ENCODE measurements at places on chromosomes 11 and 22.

- DNase-seq = no peak
These were observed 34.7 kb downstream of the RNF169 start for GRCh38 chr11:74783241-74783871.

DNA sequence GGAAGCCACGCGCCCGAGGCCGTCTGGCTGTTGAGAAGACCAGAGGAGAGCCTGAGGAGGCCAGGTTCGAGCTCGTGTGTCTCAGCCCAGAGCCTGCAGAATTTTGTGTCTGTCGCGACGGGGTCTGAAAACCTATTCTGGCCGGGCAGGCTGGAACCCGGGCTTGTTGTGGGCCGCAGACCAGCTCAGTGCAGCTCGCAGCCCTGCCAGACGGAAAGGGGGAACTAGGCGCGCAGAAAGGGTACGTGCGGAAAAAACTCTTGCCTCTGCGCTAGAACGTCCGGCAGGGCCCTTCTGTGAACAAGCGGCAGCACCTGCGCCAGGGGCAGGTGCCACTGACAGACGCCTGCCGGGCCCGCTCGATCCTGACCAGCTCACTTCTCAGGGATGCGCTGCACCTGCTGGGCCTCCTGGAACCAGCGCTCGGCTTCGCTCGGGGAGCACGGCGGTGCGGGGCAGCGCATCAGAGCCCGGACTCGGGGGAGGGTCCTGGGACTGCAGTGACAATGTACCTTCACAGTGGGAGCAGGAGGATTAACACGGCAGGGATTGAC, 409.3 kb downstream of the BRD1 start:
- DNase-seq = no peak

- DNase-seq = peak; percentile 25
These were observed 1.9 kb downstream of the TIRAP start for GRCh38 chr11:126284829-126285228.

- DNase-seq = no peak
These were observed 125.0 kb downstream of the RAB38 start for GRCh38 chr11:88050247-88050646.

DNA sequence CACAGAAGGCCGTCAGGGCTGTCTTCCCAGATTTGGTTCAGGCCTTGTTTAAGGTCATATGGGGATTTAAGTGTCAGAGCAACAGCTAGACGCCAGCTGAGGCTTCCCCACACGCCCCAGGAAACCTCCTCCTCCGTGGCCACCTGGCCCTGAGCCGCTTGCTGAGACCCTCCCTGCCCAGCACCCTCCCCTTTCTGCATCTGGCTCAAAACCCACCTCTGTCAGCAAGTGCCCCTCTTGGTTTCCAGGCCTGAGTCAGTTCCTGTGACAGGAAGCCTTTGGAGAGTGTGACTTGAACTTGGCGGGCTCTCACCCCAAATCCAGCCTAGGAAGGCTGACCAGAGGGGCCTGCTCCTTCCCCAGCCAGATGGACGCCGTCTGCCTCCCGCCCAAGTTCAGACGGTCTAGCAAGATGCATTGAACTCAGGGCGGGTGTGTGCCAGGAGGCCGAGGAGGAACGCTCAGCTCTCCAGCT, 561 bp downstream of the FXYD2 start:
- no peak for DNase-seq

DNA sequence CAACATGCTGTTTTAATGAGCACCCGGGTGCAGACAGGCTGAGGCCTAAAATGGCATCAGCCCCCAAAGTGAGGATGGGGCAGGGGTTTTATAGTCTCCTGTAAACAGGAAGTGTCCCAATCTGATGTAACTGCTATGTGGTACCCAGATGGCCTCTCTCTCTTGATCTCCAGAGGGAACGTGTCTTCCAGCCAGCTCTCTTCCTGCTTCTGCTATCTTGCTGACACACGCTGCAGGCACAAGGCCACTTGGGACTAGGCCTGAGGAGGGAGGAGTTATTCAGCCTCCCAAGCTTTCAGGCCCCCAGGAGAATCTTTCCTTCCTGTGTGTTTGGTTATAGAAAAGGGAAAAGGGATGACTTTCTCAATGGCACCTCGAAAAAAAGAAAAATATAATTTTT, 11.4 kb upstream of the VSTM5 start:
- DNase-seq = no peak

GRCh38 chr22:45814198-45814597, 142.6 kb downstream of the ATXN10 start:
- no peak for DNase-seq

DNA sequence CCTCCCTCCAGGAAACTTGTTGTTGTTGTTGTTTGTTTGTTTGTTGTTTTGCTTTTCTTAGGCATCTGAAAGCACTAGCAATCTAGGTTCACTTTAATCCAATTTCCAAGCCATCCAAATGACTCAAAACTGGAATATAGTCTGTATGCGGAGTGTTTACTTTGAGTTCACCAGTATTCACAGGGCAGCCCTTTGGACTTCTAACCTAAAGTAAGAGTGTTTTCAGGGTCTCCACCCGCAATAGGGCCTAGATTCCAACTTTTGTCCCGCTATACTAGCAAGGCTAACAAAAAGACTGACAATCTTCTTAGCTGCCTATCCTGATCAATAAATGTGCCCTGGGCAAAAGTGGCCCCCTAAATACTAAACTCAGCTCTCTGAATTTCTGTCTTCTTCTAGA, 13.6 kb downstream of the PGM2L1 start:
- DNase-seq = no peak

GRCh38 chr11:31877083-31877482, 66.0 kb upstream of the PAX6 start:
- no peak for DNase-seq

- DNase-seq = no peak
These were observed 284.0 kb downstream of the KIRREL3 start for GRCh38 chr11:126716456-126717083.

DNA sequence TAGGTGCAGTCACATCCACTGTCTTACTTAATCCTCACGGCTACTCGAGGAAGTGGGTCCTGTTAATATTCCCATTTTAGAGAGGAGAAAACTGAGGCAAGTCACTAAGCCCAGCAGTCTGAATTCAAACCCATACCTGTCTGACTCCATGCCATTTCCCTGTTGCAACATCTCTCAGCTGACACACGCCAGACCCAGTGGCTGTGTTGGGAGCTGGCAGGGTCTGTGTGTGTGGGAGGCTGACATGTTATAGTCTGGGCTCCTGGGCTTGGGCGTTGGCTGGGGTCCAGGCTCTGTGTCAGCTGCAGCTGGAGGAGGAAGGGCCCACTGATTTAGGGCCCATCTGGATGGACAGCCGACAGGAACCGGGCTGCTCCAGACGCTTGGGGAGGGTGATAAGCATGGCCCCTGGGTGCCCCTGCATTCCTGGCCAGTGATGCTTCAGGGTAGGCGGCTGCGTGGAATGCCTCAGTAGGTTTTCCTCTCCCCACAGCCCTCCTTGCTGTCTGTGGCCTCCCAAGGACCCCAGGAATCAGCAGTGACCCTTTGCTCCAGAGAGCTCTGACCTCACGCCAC, 562.5 kb downstream of the MN1 start:
- DNase-seq = no peak

- DNase-seq = no peak
These were observed 4.2 kb downstream of the SSH3 start for GRCh38 chr11:67307545-67308001.

- DNase-seq = no peak
These were observed 72.7 kb downstream of the AMBRA1 start for GRCh38 chr11:46520971-46521745.

DNA sequence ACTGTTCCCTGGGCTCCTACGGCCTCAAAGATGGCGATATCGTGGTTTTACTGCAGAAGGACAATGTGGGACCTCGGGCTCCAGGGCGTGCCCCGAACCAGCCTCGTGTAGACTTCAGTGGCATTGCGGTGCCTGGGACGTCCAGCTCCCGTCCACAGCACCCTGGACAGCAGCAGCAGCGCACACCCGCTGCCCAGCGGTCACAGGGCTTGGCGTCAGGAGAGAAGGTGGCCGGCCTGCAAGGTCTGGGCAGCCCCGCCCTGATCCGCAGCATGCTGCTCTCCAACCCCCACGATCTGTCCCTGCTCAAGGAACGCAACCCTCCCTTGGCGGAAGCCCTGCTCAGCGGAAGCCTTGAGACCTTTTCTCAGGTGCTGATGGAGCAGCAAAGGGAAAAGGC, 555 bp downstream of the DDI1 start:
- no peak for DNase-seq

DNA sequence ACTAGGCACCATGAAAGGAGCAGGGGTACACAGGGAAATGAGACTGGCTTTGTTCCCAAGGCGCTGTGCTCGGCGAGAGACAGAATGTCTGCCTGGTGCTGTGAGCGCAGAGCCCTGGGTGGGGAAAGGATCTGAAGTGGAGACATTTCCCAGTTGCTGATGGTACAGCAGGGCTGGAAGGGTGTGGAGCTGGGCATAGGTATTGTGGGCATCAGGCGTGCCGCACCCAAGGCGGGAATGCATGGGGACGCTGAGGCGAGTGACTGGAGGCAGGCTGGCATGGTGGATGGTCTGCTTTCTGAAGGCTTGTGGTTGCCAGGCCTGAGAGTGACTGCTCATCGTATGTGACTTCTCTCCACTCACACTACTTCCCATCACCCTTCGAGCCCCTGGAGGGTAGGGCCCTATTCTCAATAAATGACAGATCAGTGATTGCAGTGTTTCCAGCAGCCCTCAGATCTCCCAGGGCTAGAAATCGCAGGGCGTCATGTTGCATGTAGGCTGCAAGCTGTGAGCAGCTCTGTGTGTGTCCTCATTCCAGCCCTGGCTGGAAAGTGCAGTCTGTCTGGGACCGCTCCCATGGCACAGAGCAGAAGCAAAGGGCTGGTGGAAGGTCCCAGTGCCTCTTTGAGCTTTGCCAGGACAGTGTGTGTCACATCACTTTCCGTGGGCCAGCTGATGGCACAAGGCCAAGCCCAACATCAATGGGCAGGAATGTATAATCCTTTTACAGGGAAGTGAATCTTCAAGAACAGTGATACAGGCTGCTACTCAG, 67.7 kb downstream of the TBC1D22A start:
- no peak for DNase-seq

DNA sequence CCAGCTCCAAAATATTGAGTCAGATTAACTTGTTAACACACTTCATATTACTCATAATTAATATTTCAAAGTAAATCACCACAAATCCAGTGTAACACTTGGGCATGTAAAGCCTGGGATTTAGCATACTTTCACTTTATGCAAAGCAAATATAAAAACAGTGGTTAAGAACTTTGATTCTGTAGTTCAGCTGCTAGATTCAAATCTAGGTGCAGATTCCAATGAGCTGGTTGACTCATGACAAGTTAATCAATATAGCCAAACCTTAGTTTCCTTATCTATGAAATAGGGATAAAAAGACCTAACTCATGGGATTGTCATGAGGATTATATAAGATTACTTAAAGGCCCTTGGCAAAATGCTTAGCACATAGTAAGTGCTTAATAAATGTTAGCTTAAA, 45.9 kb downstream of the ARHGAP42 start:
- no peak for DNase-seq

- no peak for DNase-seq
These were observed 19.5 kb upstream of the CSNK1E start for GRCh38 chr22:38336699-38337098.

GRCh38 chr22:46769191-46769675, 6.8 kb downstream of the TBC1D22A start:
- DNase-seq = no peak

GRCh38 chr11:47914743-47915142, 65.6 kb upstream of the PTPRJ start:
- DNase-seq = no peak

DNA sequence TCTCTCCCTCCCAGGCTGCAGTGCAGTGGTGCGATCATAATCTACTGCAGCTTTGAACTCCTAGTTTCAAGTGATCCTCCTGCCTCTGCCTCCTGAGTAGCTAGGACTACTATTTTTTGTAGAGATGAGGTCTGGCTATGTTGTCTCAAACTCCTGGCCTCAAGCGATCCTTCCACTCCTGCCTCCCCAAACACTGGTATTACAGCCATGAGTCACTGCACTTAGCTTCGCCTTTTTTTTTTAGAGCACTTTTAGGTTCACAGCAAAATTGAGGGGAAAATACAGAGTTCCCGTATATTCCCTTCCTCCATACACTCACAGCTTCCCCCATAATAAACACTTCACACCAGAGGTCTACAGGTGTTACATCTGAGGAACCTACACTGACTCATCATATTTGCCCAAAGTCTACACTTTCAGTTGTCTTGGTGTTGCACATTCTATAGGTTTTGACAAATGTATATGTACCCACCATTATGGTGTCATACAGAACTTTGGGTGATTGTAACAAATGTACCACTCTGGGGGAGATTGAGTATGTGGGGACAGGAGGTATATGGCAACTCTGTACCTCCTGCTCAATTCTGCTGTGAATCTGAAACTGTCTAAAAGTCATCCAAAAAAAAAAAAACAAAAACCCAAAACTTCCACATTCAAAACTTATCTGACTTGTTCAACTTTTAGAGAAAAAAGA, 11.3 kb upstream of the SLC37A4 start:
- DNase-seq = no peak

GRCh38 chr11:130636722-130637464, 188.4 kb downstream of the ADAMTS15 start:
- no peak for DNase-seq

GRCh38 chr11:15757048-15757698, 599.2 kb downstream of the SOX6 start:
- no peak for DNase-seq

DNA sequence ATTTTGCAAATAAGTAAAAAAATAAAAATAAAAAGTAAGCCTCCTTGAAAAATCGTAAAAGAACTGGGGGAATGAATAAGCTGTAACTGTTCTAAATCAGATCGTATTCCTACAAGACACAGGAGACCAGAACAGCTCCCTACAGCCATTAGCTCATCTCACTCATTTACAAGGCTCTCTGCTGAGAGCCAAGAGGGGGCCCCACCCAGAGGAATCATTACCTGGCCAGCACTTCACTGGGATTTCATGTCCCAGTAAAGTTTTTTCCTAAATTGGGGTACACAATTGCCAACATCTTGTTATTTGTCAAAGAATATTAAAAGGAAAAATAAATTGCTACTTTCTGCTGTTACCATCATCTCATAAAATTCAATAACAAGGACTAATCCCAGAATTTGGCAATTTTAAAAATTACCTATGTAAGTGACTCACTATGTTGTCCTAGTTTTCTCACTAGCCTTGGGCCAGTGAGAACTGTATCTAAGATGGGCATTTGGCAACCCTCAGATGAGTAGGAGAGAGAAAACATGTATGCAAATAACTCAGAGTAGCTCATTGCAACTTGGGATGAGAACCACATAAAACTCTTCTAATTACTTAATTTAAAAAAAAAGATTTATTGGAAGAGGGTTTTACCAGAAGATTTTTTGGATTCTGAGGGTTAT, 18.4 kb upstream of the SMTN start:
- no peak for DNase-seq

GRCh38 chr11:58734681-58735490, 3.1 kb upstream of the GLYAT start:
- DNase-seq = no peak

- DNase-seq = no peak
These were observed 88.5 kb downstream of the ZBTB16 start for GRCh38 chr11:114148013-114148382.

GRCh38 chr11:13207665-13208594, 69.7 kb upstream of the BMAL1 start:
- no peak for DNase-seq

DNA sequence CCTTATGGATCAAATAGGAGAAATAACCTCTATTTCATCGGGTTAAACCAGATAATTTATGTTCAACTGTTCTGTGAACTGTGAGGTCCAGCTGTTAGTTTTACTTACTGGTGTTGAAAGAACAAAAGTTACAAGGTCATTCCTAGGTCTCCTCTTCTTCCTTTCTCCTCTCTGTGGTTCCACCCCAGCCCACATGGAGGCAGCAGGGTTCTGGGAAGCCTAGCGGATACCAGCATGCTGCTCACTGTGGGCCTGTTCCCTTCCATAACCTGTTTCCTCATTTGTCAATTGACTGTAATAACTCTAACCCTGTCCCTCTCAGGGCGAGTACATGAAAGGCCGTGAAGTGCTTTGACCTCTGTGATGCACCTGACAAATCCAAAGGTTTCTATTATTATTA, 27.8 kb downstream of the RELT start:
- no peak for DNase-seq

Measured in activated naive CD4-positive, alpha-beta T cell (primary cell).